ENCODE measurements at places on chromosomes 7 and 10.

GRCh38 chr10:6120691-6121090, 31.9 kb downstream of the RBM17 start:
- no peak for DNase-seq

DNA sequence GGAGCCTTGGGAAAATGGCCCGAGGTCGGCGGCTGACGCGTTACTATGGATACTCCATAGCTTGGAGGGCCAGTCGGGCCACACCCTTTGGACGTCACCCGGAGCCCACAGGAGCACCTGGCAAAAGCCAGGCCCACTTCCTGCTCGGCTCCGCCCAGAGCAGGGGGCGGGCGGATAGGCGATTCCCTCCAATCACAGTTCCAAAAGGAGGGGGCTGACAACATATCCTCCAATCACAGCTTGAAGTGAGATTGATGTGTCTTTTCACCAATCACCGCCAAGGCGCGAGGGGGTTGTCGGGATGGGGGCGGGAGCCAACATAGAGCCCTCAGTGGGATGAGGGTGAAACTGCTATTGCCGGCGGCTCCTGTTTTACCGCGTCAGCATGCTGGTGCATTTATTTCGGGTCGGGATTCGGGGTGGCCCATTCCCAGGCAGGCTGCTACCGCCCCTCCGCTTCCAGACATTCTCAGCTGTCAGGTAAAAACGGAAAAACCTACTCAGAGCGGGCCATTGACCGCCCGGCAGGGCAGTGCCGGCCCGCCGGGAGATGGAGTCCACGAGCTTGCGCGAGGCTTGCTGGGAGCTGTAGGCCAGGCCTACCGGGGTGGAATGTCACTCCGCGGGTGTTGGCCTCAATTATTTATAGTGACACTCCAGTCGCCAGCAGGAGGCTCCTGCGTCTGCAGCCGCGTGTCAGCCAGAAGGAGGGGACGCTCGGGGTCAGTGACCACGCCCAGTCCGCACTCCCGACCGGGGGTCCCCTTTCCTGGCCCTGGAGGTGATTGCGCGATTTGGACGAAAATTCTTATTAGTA, at the start of gene ABCB8:
TSS of gene ABCB8 (plus strand) at position 320 of the 817 bp plus-strand sequence. CDS start at position 386, 66 bp downstream.
- DNase-seq, result peak; percentile 100

DNA sequence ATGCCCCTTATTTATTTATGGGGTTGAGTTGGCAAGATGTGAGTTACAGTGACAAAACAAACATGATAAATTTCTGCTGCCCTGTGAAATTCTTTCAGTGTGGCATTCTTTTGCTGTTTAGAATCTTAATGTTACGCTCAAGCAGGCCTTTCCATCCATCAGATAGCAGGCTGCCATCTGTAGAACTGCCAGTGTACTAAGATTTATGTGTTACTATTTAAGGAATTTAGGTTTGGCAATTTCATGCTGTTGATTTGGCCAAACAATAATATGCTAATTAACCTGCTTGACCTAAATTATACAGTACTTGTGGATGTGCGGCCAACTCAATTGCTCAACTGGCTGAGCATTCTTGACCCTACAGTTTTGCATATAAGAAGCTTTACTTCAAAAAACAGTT, 477.7 kb upstream of the TPK1 start:
- no peak for DNase-seq

DNA sequence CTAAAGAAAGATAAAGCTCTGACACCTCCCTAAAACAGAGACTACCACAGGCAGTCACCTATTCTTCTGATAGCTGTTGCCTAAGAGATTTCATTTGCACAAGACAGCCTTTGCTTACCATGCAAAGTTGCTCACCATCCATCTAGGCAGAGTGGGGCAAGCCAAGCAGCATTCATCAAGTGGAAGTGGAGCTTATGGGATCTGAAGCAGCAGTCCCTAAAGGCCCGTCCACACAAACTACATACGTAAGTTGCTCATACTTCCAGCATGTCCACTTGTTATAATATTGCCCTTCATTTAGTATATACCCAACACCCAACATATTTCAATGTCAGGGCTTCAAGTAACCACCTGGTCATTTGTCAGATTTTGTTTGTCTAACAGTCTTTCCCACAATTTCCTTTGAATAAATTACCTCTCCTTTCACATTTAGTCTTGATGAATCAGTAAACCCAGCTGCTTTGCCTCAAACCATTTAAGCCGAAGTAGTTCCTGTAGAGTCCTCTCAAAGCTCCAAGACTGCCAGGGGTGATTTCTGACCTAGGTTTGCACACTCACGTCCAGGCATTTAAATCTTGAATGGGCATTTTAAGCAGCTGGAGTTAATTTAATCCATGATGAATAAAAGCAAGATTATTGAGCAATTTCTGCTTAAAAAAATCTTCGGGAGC, 67.9 kb downstream of the ATAD1 start:
- DNase-seq, result no peak

DNA sequence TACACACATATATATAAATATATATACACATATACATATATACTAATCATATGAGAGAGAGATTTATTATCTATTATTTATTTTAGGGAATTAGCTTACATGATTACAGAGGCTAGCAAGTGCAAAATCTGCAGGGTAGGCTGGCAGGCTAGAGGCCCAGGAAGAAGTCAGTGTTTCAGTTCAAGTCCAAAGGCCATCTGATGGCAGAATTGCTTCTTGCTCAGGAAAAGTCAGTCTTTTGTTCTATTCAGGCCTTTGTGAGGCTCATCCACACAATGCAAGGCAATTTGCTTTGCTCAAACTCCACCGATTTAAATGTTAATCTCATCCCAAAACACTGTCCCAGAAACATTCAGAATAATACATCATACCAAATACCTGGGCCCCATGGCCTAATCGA, 2.6 kb upstream of the C10orf120 start:
- DNase-seq, result no peak

GRCh38 chr7:132943645-132944044, 138.2 kb downstream of the CHCHD3 start:
- peak; percentile 29 for DNase-seq

DNA sequence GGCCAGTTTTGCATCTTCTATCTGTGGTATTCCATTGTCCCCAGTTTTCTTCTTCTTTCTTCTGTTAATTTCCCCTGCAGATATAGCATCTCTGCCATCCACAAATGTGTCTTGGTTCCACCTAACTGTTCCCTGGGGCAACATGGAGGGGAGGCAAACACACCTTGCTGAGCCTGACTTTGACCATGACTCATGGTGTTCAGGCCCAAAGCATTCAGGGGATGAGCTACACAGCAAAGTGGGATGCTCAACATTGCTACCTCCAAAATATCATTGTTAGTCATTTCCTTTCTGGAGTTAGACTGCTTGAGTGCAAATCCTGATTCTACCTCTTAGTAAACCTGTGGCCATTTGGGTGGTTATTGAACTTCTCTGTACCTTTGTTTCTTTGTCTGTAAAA, 542.7 kb downstream of the LRMDA start:
- no peak for DNase-seq

DNA sequence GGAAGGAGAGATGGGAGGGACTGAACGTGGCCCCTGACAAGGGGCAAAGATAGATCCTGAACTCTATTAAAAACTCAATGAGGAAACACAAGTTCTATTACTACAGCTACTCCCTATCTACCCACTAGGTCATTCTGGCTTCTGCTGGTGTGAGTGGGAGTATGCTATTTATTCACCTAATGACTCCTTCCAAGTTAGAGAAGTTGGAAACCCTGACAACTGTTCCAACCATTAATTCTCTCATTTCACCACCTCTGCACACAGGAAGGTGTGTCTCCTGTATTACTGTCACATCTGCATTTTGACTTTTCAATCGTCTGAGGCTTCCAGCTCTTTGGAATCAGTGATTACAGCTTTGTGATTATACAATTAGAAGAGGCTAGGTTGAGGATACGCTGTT, 169.4 kb upstream of the ADO start:
- no peak for DNase-seq

DNA sequence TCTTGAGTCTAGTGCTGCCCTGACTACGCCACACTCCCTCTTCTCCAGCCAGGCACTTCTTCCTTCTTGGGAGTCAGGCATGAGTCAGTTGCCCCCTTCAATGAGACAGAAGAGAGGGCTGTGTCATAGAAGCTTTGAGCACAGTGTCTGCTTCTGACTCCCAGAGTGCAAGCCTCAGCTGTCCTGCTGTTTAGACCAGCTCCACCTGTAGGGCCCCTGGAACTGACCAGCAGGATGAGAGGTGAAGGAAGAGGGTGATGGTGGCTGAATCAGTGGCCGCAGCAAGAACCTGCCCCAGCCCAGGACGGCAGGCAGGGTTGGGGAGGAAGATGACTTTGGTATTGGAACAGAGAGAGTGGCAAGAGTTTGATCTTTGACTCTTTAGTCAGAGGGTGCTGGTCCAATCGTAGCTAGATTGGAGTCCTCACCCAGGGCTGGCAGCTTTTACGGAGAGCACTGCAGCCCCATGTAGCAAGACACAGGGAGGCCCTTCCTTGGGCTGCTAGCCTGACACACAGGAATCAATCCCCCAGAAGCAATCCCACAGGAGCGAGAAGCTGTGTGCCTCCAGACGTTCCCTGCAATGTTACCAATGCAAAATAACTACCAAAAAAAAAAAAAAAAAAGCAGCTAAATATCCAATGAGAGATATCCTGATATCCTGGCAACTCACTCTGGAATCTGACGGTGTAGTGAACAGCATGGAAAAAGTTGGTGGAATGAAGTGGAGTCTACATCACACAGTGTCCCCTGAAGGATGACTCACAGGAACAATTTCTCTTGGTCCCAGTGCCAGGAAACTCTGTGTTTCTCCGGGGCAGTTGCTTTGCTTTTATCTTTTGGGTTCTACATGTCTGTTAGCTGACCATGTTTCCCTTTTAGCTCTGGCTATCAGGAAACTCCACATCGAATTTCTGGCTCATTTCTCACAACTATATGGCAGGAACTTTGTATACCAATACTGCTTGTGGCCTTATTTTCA, 6.9 kb downstream of the C10orf62 start:
- no peak for DNase-seq

DNA sequence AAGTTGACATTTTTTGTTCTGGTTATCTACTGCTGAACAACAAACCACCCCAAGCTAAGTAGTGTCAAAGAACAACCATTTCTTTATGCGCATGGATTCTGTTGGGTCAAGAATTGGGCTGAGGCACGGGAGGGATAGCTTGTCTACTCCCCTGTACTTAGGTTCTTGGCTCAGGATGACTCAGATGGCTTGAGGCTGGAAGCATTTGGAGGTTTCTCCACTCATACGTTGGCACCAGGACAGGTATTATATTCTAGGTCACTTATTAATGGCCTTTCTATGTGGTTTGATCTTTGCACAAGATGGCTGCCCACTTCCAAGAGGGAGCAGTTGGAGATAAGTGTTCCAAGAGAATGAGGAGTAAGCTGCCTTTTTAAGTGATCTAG, 11.8 kb upstream of the TFAM start:
- DNase-seq, result no peak

DNA sequence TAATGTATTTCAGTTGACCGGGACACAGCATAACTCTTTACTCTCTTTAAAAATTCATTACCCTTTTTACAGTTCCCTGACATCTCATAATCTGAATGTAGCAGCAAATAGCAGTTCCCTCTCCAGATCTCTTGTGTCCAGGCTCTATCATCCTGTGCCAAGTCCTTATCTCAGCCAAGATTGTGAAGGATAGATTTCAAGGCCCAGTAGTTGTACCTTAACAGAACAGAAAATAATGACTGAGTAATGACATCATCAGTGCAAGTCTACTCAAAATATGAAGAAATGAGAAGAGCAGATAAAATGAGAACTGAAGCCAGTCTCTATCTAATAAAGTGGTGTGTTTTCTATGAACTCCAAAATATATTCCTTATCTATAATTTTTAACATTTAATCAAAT, 92.6 kb downstream of the TFEC start:
- DNase-seq, result no peak

DNA sequence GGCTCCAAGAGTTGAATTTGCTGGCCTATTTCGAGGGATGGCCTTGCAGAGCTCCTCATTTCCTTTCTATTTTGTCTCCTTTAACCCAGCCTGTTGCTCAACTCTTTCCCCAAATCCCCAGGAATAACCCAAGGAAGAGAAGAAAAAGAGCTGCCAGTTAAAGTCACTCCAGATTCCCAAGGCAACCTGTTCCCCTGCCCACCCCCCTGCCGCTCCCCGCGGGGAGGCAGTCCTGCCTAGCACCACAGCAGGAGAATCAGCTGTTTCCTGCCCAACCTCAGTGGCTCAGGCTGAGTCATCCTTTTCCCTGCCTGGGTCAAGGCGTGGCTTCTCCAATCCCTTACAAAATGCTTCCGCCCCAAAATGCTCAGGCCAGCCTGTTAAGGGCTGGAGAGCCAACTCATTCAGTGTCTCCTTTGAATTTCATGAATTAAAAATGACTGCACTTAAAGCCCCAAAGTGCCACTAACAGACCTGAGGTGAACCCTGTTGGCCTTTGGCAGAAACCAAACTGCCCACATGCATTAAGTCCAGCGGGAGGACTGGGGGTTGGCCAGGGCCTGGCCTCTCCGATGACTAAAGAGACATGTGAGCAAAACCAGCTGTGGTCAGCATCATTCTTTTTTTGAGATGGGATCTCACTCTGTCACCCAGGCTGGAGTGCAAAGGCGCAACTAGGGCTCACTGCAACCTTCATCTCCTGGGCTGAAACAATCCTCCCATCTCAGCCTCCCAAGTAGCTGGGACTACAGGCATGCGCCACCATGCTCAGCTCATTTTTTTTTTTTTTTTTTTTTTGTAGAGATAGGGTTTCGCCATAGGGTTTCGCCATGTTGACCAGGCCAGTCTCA, 83.2 kb upstream of the KIF5B start:
- DNase-seq, result peak; percentile 59

DNA sequence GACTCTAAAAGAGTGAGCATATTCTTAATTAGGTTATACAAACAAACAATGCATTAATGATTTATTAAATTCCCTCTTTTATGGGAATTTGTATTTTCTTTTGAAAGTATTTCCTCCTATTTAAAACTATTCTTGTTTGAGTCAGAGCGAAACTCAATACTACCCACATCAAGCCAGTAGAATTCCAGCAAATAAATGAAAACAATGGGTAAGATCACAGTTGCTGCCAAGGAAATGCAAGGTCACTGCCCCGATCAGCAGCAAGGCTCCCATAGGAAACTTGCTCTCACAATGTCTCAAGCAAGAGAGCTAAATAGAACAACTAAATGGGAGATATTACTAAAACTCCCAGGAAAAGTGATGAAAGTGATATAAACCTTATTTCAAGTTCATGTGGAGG, 206.3 kb downstream of the THSD7A start:
- no peak for DNase-seq

DNA sequence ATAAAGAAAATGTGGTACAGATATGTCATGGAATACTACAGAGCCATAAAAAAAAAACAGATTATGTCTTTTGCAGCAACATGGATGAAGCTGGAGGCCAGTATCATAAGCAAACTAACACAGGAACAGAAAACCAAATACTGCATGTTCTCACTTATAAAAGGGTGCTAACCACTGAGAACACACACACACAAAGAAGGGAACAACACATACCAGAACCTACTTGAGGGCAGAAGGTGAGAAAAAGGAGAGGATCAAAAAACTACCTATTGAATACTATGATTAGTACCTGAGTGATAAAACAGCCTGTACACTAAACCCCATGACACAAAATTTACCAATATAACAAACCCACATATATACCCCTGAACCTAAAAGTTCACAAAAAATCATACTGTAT, 144.6 kb downstream of the TPK1 start:
- DNase-seq, result no peak

GRCh38 chr7:1523844-1524243, 6.7 kb upstream of the MAFK start:
- no peak for DNase-seq

- DNase-seq, result no peak
These were observed 19.3 kb downstream of the IQCE start for GRCh38 chr7:2577914-2578680.

- DNase-seq, result no peak
These were observed 309.7 kb downstream of the TYW1 start for GRCh38 chr7:67306331-67306730.

- peak; percentile 30 for DNase-seq
These were observed 8.3 kb downstream of the IQCE start for GRCh38 chr7:2566890-2567678.
